ENCODE measurements at places on chromosomes 2 and 18.

DNA sequence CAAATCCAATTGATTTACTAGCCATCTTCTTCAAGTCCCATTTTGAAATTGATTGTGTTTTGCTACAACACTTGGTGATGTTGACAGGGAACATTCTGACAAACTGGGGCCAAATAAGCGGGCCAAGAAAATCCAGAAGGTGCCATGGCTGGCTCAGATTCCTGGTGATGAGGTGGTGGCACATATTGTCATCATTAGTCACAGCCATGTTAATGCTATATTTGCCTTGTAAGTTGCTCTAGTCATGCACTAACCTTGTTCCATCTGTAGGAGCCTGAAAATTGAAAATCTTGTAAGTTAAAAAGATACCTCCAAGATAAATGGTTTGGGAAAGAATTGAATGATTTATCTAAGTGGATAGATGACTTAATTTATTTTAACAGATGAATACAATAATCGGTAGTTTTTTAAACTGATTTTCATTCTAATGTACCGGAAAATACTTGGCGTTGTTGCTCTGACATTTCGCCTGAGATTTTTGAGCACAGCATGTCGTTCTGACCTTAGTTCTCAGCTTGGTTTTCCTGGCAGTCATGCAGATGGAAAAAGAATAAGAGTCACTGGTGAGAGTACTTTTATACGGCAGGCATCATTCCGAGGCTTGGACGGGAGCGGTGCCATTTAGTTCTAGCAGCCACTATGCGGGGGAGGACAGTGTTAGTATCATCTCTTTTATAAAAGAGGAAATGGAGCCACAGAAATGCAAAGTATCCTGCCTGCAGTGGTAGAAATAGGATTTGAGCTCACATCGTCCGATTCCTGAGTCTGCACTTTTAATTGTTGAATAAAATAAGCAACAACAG lies 133.9 kb downstream of the ZNF532 start:
- no peak for DNase-seq

DNA sequence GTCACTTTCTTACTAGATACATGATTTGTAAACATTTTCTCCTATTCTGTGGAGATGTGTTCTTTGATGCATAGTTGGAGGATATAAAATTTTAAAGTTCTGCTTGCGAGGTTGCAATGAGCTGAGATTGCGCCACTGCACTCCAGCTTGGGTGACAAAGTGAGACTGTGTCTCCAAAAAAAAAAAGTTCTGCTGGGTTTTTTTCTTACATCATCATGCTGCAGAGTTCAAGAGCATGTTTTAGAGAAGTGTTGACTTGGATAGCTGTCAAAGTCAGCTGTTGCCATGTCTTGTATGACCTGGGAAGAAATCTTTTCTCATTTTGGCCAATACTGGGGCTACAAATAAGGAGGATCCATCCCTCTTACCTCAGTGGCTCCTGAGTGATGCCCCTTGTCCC lies 71.3 kb downstream of the UGGT1 start:
- no peak for DNase-seq

- no peak for DNase-seq
Observed at GRCh38 chr2:96218508-96219131, 10.0 kb upstream of the STARD7 start.

DNA sequence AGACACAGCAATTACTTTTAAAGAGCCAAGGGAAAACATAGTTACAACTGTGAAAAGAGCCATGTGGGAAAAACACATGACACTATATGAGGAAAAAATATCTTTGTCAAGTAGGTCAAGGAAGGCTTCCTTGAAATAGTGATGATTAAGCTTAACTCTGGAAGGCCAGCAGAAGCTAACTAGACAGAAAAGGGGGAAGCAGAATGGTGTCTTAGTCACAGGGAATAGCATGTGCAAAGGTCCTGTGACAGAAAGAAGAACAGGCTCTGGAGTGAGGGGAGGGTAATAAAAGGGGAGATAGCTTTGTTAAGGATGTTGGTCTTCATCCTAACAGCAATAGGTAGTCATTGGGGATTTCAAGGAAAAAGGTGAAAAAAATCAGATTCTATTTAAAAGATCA lies 64.0 kb downstream of the ARHGAP25 start:
- no peak for DNase-seq

DNA sequence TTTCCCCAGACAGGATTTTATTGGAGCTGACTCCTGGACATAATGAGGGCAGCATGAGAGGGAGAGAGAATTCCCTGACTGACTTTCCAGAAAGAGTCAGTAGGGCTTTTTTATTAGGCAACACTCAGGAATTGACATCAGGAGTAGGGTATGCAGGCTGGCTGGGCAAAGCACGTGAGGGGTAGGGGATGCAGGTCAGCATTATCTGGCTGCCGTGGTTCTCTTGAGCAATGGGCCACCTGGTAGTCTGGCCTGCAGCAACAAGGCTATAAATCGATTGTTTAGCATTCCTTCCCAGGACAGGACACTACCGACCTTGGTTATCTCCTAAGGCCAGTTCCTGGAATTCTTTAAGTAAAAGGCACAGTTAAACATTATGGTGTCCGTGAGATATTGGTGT lies 160.8 kb upstream of the AGAP1 start:
- DNase-seq, result no peak

DNA sequence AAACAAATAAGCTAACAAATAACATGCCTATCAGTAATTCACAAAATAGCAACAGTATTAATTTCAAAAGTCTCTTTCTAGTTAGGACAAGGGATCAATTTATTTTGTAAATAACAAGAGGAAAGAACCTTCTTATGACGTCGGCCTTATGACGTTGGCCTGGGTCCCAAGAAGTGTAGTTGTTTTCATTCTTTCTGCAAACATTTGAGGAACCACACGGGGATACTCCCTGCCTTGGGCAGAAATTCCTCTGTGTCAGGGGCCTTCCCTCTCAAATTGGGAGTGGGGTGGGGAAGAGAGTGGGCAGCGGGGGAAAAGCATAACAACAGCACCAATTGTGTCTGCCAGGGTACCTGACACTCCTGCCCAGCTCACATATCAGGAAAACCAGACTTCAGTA lies 1.3 kb downstream of the CCDC68 start:
- no peak for DNase-seq

DNA sequence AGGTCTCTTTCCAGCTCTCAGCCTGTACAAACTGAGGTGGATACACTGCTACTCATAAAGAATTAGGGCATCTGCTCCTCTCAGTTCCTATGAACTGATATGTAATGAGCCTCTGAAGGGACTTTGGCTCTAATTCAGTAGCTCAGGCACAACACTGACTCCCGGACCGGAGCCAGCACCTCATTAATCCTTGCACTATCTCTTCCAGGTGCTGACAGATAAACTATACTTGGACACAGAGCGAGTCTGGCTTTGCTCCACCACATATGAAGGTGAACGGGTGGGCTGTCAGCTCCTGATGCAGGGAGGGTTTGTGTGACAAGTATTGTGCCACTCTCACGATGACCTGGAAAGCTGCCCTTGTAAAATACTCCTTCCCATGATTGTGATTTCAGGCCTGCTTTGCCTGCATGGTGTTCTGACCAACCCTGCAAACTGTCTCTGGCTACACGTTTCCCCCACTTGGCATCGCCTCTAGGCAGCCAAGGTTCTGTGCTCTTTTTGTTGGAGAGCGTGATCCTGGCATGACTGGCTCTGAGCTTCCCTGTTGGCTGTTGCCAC lies 111.6 kb upstream of the LMAN1 start:
- no peak for DNase-seq

GRCh38 chr18:45379903-45380302 lies 235.4 kb upstream of the SLC14A2 start:
- no peak for DNase-seq

GRCh38 chr18:36120297-36120696 lies 8.8 kb downstream of the SLC39A6 start:
- no peak for DNase-seq

DNA sequence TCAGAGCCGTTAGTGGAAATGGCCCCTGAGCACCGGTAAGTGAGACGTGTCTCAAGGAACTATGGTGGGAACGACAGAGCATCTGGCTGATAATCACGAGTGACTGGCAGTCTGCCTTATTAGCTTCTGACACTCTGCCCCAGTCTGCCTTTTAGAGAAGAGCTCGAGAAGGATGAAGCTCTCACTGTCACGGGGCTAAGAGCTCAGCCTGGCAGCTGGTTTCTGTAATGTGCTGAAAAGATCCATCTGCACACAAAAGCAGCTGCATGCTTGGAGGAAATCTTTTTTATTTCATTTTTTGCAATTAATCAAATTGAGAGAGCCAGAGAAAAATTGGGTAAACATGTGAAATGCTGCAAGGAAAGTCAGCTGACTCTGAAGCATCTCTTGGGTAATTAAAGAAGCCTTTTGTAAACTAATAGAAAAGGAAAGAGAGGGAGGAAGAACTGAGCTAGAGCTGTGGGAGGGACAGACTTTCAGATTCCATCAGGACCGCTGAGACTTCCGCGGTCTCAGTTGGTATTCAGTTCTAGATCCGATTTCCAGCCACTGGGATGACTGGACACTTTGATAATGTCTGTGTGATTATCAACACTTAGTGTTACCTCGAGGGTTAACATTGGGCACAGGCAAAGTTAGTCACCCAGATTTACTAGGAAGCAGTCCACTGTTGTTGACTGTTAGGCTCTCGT lies 24.4 kb downstream of the MBP start:
- DNase-seq, result no peak

GRCh38 chr2:214742119-214742518 lies 67.4 kb downstream of the BARD1 start:
- no peak for DNase-seq

- DNase-seq, result no peak
Observed at GRCh38 chr2:79389481-79389880, 123.4 kb upstream of the CTNNA2 start.

GRCh38 chr18:75277610-75277928 lies 67.0 kb downstream of the TSHZ1 start:
- no peak for DNase-seq

GRCh38 chr2:57075226-57075625 lies 891.4 kb downstream of the CCDC85A start:
- DNase-seq, result no peak

GRCh38 chr18:6376433-6377229 lies 38.1 kb downstream of the L3MBTL4 start:
- no peak for DNase-seq

DNA sequence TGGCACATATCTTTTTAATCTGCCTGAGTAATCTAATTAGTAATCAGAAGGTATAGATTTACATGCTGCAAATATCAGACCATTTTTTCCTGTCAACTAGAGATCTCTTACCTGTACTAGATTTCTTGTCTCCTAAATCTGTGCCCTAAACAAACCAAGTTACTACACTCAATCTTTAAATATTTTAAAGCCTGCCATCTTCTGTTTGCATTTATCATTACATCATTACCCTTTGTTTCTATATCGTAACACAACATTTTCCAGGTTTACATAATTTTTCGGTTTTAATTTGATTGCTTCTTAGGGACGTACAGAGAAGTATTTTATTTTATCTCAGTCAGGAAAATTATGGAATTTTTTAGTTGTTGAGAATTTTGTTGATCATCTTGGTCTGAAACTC lies 25.7 kb downstream of the PSMA8 start:
- DNase-seq, result no peak

- DNase-seq, result no peak
Observed at GRCh38 chr2:217017456-217018252, 157.8 kb upstream of the TNP1 start.

GRCh38 chr18:8865934-8866333 lies 160.6 kb downstream of the MTCL1 start:
- no peak for DNase-seq

- DNase-seq, result no peak
Observed at GRCh38 chr2:109460553-109461324, 153.0 kb downstream of the SEPTIN10 start.

- no peak for DNase-seq
Observed at GRCh38 chr2:103401621-103402020, 639.8 kb downstream of the TMEM182 start.

DNA sequence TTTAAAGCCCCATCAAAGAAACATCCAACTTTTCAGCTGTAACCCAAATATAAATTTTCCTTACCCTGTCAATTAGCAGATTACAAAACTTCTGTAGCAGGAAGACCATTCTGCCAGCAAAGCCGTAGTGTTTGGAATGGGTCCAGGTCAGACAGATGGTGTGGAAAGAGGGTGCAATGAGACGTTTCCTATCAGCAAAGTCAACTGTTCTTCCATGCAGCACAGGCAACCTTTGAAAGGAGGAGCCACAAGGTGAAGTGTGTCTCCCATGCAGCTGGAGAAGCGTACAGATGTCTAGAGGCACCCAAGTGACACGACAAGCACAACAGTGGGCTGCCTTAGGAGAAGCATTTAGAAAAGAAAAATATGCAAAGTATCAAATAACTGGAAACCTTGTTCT lies 83.7 kb downstream of the SP3 start:
- no peak for DNase-seq

DNA sequence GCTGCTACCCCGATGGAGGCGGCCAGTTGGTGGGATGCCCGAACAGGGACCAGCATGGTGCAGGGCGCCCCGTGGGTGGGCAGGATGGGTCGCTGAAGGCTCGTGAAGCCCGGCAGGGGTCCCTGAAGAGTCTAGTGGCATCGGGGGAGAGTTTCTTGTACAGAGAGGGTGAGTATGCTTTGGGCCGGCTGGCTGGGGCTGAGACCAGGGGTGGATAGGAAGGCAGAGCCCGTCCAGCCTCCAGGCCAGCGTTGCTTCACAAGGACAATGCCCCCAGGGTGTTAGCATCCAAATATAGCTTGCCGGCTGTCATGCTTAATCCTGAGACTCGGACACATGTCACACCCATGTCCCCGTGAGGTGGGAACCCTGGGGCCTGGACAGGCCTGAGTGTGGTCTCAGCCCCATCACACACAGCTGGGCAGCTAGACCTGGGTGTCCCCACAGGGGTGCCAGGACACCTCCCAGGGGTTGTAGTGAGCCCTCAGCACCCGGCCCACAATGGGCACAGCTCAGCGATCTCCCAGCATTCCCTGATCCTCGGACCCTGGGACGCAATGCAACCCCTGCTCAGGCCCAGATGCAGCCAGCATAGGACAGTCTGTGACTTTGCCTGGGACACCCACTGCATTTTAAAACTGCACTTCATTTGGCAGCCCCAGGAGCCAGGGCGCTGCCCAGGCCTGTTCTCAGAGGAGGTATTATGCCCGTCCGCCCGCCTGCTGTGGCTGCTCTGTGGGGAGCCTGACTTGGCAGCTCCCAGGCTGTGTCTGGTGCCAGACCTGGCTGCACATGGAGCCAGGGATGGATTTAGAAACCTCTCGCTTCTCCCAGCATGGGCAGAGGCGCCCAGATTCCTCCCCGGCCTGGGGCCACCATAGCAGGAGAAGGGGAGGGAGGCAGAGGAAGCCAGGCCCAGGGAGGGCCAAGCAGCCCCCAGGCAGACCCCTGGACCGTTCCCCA lies 36.4 kb downstream of the RAMP1 start:
- DNase-seq, result no peak

GRCh38 chr2:105034170-105034569 lies 3.7 kb upstream of the MRPS9 start:
- no peak for DNase-seq

DNA sequence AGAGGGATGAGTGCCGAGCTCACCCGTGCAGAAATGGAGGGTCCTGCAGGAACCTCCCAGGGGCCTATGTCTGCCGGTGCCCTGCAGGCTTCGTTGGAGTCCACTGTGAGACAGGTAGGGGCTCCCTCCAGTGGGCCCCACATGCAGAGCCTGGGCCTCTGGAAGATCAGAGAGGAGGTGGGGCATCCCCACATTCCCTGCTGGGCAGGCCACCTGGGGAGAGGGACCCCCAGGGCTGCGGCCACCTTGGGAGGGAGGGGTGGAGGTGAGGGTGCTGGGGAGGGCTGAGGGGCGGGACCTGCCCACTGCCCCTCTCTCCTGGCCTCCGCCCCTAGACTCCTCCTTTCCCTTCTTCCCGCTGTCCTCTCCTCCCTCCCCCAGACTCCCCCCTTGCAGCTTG lies 38.5 kb downstream of the MTERF4 start:
- DNase-seq, result no peak

- no peak for DNase-seq
Observed at GRCh38 chr2:160479269-160479668, 14.3 kb downstream of the RBMS1 start.
